ENCODE measurements at places on chromosomes 11 and 22. TPM values are rescaled to one million over a fixed set of nuclear protein-coding genes. Genes with fewer than 3 reads are reported as not detected.

DNA sequence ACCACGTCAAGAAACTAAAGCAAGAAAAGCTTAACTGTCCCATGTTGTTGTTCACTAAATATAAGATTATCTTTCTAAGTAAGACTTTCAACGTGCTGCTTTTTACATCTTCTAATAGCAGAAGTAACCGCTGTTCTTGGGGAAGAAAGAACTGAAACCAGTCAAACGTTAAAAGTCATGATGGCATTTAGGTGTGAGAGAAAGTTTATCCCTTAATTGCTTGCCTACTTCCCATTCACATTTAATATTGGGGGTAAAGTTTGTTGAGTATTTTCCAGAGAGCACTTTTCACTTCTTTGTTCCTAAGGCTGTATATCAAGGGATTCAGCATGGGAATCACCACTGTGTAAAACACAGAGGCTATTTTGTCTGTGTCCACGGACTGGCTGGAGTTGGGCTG is 970 bp downstream of the OR5B21 start:
- no peak for DNase-seq
- H3K4me3 ChIP-seq: no peak overlapping the region
- peaks cover 21% of the 10 kb centered on the region for H3K4me1 ChIP-seq
- H3K27me3 ChIP-seq: no peaks in the 10 kb centered on the region

- H3K36me3 ChIP-seq: no peaks in the 10 kb centered on the region
- H3K27ac ChIP-seq: no peak overlapping the region
- H3K27me3 ChIP-seq: peaks cover 2% of the 10 kb centered on the region
- H3K4me1 ChIP-seq: no peaks in the 10 kb centered on the region
- H3K4me3 ChIP-seq: no peak overlapping the region
- DNase-seq: no peak
Observed at GRCh38 chr11:119486691-119487259, 63.8 kb upstream of the THY1 start.

DNA sequence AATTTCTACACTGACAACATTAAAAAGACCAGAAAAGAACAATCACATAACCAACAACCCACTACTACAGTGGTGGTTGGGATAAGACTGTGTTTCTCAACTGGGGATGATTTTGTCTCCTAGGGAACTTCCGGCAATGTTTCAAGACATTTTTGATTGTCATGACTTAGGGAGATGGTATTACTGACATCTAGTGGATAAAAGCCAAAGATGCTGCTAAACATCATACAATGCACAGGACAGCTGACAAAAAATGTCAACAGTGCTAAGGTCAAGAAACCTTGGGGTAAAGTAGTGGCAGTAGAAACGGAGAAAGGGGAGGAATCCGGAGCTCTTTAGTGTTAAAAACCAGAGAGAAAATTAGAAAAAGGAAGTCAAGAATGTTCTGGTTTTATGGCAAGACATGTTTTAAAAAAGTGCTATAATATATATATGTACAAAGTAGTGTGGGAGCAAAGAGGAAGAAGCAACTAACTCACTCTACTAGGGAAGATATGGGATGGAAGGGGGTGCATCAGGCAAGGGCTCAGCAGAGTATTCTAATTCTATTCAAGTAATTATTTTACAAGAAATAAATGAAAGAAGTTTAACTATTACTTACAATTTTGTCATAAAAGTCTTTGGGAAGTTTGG is 37.2 kb downstream of the CKAP5 start:
- no peaks in the 10 kb centered on the region for H3K27me3 ChIP-seq
- no peak for DNase-seq
- peaks cover 6% of the 10 kb centered on the region for H3K4me1 ChIP-seq
- no peak overlapping the region for H3K4me3 ChIP-seq
- peaks cover 36% of the 10 kb centered on the region for H3K36me3 ChIP-seq

Gene FOLR1
- not detected for total RNA-seq

Gene KAT5
- total RNA-seq: 67.7 TPM

Measured in activated CD8-positive, alpha-beta T cell treated with anti-CD3 and anti-CD28 coated beads for 36 hours (primary cell).